GM23338 (cell line): ENCODE measurements at places on chromosomes 4 and X. TPM values are rescaled to one million over a fixed set of nuclear protein-coding genes. Genes with fewer than 3 reads are reported as not detected.

DNA sequence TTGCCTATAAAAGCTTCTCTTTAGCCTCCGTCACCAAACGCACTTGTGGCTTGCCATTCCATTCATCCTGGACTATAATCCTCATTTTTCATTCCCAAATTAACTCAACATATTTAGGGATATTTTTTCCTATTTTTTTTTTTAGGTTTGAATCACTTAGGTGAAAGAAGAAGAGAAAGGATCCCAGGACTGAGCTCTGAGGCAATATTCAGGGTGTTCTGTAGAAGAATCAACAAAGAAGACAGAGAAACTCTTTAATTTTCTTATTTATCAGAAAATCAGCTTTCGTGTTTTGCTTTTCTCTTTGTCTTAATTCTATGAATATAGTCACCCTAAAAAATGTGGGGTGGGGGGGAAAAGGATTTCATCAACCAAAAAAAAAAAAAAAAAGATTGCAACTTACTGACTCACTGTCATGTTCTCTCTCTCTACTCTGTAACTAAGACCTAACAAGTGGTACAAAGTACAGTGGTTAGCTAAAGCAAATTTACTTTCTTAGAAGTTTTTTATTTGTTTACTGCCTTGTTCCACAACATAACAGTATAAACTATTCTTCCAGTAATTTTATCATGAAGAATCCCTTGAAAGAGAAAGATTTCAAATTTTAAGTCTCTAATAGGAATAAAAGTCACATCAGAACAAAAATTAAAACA is 272.0 kb downstream of the DHX15 start:
- no peak for DNase-seq

- no peak for DNase-seq
Measured at GRCh38 chrX:39728852-39729598, 368.7 kb downstream of the BCOR start.

DNA sequence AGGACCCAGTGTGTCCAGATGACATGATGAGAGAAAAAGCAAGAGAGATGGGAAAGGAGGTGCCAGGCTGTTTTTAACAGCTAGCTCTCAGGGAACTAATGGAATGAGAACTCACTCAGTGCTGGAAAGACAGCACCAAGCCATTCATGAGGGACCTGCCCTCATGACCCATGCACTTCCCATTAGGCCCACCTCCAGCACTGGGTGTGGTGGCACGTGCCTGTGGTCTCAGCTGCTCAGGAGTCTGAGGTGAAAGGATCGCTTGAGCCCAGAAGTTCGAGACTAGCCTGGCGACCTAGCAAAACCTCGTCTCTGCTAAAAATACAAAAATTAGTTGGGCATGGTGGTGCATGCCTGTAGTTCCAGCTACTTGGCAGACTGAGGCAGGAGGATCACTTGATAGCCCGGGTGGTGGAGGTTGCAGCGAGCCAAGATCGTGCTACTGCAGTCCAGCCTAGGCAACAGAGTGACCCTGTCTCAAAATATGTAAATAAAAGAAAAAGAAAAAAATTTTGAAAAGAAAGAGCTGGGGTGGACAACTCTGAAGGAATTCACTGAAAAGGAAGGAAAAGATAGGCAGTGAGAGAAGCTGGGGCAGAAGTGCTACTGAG is 50.9 kb downstream of the FAM193A start:
- DNase-seq = no peak

DNA sequence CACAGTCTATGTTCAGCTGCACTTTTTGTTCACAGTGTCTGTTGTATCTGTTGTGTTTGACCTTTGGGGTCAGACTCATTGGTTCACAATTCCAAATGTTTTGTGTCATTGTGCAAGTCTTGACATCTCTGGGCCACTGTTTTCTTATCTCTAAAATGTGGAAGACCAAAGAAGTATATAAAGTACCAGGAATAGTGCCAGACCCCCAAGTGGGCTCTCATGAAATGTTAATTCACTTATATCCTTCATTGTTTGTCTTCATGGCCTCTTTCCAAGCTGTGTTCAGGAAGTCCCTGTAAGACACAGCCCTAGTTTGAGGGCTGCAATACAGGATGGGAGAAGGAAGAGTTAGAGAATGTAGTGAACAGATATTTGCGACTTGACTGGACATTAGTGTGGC is 468.3 kb upstream of the BOD1L1 start:
- DNase-seq = no peak

- DNase-seq = peak; percentile 26
Measured at GRCh38 chr4:79184476-79184875, 141.4 kb downstream of the NAA11 start.

DNA sequence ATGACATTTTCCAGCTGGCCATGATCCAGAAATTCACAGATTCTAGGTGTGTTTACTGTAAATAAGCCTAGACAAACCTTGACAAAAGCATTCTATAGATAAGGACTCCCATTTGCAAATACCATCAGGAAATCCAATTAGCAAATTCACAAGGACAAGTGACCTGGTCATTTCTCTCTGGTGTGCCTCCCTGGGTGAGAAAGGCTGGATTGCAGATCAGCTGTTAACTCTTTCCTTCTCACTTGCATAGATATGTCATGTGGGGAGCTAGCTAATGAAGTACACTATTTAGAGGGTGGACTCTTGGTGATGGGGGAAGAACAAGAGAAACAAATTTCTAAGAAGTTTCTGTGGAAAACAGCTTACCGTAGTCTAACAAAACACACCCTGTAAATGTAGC is 58.9 kb downstream of the MOSPD2 start:
- no peak for DNase-seq

GRCh38 chrX:138408101-138408500 is 303.4 kb downstream of the FGF13 start:
- no peak for DNase-seq

GRCh38 chrX:139297638-139298037 is 232.9 kb upstream of the F9 start:
- DNase-seq = peak; percentile 0

CORIN gene
- total RNA-seq = not detected in 2 replicates

MMRN1 gene
- not detected in 2 replicates for total RNA-seq

GPR50 gene
- total RNA-seq = 0.59 and 0.62 TPM in 2 replicates

RNF128 gene
- total RNA-seq = 2.2 and 3.2 TPM in 2 replicates

GPR119 gene
- not detected in 2 replicates for total RNA-seq
